ENCODE measurements at places on chromosomes 3 and 15.

DNA sequence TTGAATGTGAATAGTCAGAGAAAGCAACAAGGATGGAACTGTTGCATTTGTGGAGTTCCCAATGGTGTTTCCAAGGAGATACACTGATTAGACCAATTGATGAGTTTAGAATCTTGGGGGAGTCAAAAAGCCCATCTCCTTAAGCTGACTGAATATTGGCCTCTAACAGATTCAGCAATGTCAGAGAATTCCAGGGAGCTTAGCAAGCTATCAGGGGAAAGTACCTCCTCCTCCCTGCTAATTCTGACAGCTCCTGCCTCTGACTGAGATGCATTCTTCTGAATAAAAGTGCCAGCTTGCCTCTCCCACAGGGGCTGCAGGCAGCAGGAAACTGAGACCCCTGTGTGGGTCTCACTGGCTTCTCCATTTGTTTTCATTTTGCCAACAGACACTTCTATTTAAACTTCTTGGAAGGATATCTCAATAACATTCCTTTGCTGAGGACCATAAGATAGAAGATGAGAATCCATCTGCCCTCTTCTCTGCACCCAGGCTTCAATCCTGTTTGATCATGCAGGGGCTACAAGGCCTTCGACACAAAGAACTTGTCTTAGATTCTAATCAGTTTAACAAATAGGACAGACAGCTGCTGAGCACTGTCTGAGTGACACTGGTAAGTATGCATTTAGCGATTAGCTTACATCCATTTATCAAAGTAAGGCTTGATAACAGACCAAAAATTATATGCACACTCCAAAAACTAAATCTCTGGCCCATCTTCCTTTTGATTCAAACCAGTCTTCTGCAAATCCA lies 1080.8 kb downstream of the TUSC7 start:
- H3K27me3 ChIP-seq: no peaks in the 10 kb centered on the region
- no peak overlapping the region for H3K4me3 ChIP-seq
- H3K27ac ChIP-seq: no peak overlapping the region
- no peaks in the 10 kb centered on the region for H3K36me3 ChIP-seq

- no peak overlapping the region for H3K27ac ChIP-seq
- no peak overlapping the region for H3K4me3 ChIP-seq
- no peaks in the 10 kb centered on the region for H3K4me1 ChIP-seq
- no peaks in the 10 kb centered on the region for H3K36me3 ChIP-seq
Observed at GRCh38 chr15:48085591-48085930, 35.2 kb upstream of the SLC24A5 start.

DNA sequence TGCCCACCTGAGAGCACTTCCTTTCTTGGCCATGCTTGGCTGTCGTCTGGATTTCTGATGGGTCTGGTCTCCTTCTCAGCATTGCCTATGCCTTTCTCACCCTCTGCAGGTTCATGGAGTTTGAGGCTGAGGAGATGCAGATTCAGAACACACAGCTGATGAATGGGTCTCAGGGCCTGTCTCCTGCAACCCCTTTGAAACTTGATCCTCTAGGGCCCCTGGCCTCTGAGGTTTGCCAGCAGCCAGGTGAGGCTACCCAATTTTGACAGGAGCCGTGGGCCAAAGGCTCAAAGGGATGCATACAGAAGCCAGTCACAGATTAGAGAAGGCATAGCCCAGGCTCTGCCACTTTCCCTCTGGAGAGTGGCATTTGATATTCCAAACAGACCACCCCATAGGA lies 10.5 kb downstream of the NUTM1 start:
- H3K4me3 ChIP-seq: no peak overlapping the region
- H3K27ac ChIP-seq: no peak overlapping the region
- DNase-seq: no peak
- H3K36me3 ChIP-seq: no peaks in the 10 kb centered on the region
- H3K27me3 ChIP-seq: no peaks in the 10 kb centered on the region

- H3K27ac ChIP-seq: no peak overlapping the region
- no peak overlapping the region for H3K4me3 ChIP-seq
- DNase-seq: no peak
- peaks cover 9% of the 10 kb centered on the region for H3K4me1 ChIP-seq
- H3K36me3 ChIP-seq: no peaks in the 10 kb centered on the region
- H3K27me3 ChIP-seq: no peaks in the 10 kb centered on the region
Observed at GRCh38 chr15:65423976-65424679, 1.4 kb upstream of the IGDCC4 start.

- H3K4me3 ChIP-seq: no peak overlapping the region
- H3K27ac ChIP-seq: no peak overlapping the region
Observed at GRCh38 chr15:38930851-38931572, 366.4 kb upstream of the RASGRP1 start.

GRCh38 chr3:86221601-86222000 lies 769.3 kb downstream of the VGLL3 start:
- H3K27me3 ChIP-seq: no peaks in the 10 kb centered on the region
- H3K4me3 ChIP-seq: no peak overlapping the region
- no peaks in the 10 kb centered on the region for H3K36me3 ChIP-seq
- no peak overlapping the region for H3K27ac ChIP-seq
- DNase-seq: no peak
- H3K4me1 ChIP-seq: no peaks in the 10 kb centered on the region

DNA sequence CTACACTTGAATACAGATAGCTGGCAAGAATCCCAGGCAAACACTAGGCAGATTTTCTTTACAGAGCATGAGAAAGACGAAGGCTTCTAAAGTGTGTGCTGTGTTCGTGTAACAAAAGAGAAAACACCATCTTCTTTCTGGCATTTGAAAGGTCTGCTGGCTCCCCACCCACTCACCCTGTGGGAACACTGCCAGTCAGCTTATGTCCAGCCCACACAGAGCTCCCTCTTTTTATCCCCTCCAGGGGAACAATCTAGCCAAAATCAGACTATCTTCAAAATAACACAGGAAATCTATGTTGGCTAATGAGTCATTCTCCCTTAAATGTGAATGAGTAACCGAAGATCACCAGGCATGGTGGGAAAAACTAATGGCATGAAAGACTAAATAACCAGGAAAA lies 45.6 kb upstream of the PAQR5 start:
- no peak overlapping the region for H3K4me3 ChIP-seq
- H3K27ac ChIP-seq: no peak overlapping the region
- no peaks in the 10 kb centered on the region for H3K4me1 ChIP-seq

DNA sequence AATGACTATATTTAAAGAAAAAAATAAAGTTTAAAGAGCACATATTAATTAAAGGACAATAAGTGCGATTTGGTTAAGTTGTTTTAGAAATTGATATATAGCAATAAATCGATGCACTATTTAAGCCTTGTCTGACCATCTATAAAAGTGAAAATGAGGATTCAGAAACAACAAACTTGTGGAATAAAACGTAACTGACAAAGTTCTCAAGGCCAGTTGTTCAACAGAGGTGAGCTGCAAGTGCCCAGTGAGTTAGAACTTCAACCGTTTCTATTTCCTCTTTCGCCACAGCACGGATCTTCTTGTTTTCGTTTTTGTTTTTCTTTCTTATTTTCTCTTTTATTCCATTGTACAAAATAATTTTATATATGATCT lies 724.9 kb upstream of the ARRDC4 start:
- H3K4me1 ChIP-seq: no peaks in the 10 kb centered on the region
- H3K27me3 ChIP-seq: peaks cover 12% of the 10 kb centered on the region
- no peak overlapping the region for H3K4me3 ChIP-seq
- no peaks in the 10 kb centered on the region for H3K36me3 ChIP-seq
- no peak for DNase-seq

Measured in liver (tissue), 10 donors.